ENCODE measurements at places on chromosomes 2 and 18.

DNA sequence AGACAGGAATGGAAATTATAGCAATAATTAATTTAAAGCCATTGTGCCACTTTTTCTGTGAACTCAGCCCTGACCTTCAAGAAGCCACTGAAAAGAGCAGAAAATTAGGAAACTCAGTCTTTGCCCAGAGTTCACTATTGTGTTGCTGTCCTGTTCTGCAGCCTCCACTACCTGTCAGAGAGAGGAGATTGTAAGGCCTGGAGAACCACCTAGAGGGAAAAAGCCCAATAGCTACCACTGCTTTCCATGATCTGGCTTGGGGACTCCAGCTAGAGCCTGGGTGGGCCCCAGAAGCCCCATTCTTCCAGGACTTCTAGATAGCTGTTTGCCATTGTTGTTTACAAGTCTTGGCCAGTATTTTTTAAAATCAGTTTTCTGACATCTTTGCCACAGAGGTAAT, 176.1 kb upstream of the KLF7 start:
- DNase-seq: no peak

- no peak for DNase-seq
Measured at GRCh38 chr2:163351966-163352365, 383.8 kb downstream of the FIGN start.

DNA sequence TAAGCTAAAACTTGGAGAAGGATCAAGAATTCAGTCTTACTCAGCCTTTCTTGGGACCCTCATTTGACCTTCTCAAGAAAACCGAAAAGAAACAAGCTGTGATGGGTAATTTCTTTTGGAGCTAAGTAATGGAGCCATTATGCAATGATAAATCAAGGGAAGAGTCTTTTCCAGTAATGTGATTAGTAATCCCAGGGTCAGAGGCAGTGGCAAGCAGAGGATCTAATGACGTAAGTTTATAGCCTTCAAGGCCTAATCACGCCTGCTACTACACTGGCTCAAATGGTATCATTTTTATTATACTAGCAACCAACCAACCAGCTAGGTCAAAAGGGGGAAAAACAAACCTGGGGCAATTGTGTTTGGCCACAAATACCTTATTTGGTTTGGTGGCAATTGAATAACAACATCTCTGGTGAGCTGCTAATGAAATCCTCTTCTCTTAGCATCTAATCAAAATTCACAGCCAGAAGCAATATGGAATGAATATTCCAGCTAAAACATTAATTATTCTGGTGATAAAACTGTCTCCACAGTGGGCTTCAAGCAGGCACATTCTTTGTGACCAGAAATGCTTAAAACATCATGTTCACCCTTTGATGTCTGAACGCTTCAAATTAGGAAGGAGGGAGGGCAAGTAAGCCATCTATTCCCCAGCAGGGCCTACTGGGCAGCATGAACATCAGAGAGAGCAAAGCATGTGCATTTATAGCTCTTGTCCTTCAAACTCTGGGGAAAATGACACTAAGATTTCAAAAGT, 114.9 kb upstream of the SULT1C3 start:
- no peak for DNase-seq

- DNase-seq: no peak
Measured at GRCh38 chr2:205053827-205054410, 508.6 kb downstream of the PARD3B start.

DNA sequence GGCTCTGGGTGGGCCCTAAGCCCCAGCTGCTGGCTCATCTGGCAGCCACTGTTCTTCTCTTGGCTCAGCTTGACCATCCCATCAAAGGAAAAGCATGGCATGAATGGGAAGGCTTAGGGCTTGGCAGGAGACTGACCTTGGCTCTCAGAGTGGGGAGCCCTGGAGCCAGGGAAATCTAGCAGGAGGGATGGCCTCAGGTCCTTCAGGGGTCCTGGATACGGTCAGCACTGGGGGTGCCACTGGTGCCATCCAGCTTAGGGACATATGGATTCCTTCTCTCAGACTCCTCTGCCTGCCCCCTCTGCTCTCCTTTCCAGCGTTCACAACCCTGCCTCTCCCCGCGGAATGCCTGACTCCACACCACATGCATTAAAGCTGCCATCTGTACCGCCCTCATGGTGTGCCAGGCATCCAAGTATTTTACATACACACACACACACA, 165.5 kb upstream of the HAAO start:
- no peak for DNase-seq

GRCh38 chr18:7603259-7604000, 36.3 kb downstream of the PTPRM start:
- DNase-seq: no peak

- DNase-seq: no peak
Measured at GRCh38 chr2:184611361-184612085, 13.2 kb downstream of the ZNF804A start.

DNA sequence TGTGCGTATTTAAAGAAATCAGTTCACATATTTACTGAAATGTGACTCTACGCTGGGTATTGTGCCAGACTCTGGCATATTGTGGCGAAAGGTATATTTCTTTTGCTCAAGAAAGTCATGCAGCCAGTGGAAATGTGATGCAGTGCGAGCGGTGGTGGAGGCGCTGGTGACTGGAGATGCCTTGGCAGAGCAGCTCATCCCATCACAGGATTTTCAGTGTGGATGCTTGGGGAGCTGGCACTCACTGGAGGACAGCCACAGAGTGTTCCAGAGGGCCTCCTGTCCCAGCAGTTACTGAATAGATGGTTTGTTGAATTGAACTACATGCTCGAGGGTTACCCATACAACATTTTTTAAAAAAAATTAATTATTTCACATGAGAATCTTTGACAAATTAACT, 117.6 kb downstream of the ZNF407 start:
- DNase-seq: no peak

DNA sequence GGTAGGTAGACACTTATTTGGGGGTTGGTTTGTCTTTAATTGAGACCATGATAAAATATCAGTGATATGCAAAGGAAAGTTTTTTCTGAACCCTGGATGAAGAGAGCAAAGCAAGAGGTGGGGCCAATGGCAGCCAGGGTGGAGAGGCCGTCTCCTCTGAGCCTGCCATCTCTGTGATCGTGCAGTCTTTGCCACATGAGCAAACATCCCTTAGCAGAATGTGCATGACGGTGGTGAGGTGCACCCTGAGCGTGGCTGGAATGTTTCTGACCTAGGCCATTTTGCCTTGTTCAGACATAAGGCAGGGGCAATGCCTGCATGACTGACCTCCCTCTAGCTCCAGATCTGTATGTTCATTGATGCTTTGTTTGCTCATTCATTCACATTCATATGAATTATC, 6.0 kb downstream of the NCK2 start:
- DNase-seq: no peak

- no peak for DNase-seq
Measured at GRCh38 chr2:18078216-18078615, 199.7 kb downstream of the KCNS3 start.

DNA sequence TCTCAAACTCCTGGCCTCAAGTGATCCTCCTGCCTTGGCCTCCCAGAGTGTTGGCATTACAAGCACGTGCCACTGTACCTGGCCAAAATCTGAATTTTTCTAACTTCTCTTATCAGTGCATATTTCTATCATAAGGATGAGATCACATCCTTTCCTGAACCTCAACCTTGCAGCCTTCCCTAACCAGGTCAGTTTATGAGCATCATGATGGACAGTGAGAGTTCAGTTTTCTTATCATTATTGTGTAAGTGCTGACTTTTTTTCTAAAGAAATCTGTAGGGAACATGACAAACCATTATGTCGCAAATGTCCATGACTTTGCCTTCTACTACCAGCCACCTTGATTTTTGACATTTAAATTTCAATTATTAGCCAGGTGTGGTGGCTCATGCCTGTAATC, 31.5 kb downstream of the MRPL33 start:
- DNase-seq: no peak

GRCh38 chr2:148646231-148646559, 1.6 kb downstream of the EPC2 start:
- peak; percentile 70 for DNase-seq

DNA sequence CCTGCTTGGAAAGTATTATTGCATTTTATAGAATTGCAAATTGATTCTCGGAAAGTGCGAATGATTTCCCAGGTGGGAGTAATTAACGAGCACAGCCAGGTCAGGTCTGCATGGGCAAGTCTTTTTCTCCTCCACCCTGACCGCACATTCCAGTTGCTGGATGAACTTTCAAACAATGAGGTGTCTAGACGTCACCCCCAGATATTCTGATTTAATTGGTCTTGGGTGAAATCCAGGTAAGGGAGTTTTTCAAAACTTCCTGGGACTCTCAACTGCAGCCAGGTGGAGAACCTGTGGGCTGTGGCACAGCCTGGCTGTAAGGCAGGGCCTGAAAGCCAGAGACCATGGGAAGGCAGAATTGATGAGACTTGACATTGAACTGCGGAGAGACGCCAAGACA, 15.9 kb upstream of the RNF152 start:
- no peak for DNase-seq

DNA sequence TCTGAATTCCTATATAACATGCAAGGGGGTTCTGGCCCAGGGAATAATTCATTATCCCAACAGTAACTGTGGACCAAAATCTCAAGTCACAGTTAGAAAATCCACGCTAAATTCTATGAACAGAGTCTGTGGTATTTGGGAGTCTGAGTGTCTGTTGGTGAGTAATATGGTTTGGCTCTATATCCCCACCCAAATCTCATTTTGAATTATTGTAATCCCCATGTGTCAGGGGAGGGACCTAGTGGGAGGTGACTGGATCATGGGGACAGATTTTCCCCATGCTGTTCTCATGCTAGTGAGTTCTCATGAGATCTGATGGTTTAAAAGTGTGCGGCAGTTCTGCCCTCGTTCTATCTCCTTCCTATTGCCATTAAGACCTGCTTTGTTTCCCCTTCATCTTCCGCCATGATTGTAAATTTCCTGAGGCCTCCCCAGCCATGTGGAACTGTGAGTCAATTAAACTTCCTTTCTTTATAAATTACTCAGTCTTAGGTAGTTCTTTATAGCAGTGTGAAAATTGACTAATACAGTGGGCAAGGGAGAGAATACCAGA, 68.3 kb downstream of the NBAS start:
- no peak for DNase-seq

GRCh38 chr2:138012082-138012481, 47.8 kb downstream of the HNMT start:
- no peak for DNase-seq

GRCh38 chr2:101744832-101745231, 47.3 kb downstream of the MAP4K4 start:
- DNase-seq: no peak

DNA sequence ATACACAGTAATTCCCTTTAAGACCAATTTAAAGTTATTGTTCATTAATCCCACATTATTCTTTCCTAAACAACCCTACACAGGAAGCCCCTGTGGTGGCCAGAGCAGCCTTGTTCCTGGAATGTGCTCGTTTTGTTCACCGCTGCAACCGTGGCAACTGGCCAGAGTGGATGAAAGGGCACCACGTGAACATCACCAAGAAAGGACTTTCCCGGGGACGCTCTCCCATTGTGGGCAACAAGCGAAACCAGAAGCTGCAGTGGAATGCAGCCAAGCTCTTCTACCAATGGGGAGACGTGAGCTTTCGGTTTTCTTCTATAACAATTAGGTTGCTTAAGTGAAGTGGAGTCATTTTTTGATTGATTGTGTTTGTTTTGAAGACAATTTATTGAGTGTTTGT, 101.0 kb downstream of the UNC80 start:
- DNase-seq: peak; percentile 96

- no peak for DNase-seq
Measured at GRCh38 chr2:55400332-55400731, 19.3 kb downstream of the CCDC88A start.

GRCh38 chr2:226155093-226155875, 644.3 kb downstream of the IRS1 start:
- DNase-seq: no peak

DNA sequence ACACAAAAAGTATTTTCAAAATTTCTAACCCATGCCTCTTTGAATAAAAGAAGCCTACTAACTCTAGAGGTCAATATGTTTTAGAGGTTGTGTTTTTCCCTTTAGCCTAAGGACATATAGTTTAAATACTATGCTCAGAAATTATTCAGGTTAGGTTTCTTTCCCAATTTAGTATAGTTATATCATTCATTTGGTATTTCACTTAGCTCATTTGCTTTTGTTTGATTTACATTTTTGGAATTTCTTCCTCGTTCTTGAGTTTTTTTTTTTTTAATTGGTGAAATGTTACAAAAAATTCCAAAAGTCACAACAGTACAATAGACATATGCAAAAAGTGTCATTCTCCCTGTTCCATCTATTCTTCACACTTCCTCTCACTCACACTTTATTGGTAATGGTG, 371.3 kb upstream of the TNP1 start:
- no peak for DNase-seq

DNA sequence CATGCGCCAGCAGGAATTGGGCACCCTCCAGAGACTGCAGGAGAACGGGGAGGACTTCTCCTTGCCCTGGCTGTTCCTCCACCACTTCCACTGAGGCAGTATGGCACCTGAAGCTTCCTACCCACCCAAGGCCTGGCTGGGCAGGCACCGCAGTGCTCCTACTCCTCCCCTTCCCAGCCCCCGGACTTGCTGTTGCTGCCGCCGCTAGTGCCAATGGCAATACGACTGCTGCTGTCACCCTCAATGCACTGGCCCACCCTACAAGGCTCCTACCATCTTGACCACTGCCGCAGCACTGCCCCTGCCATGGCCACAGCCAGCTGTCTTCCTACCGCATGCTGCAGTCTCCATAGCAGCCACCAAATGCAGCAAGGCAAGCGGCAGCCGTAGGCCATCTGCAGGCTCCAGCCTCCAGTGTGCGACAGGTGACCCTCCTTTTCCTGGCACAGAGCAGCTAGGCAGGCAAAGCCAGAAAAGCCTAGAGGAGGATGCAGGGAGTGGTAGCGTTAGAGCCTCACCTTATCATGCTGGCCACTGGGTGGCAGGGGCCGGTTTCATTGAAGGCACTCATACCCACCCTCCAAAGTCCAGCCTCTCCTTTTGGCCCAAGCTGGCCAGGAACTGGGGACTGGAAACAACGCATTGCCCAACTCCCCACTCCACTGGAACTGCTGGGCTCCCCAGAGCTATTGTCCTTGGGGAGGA, 47.4 kb upstream of the ANKRD62 start:
- no peak for DNase-seq

DNA sequence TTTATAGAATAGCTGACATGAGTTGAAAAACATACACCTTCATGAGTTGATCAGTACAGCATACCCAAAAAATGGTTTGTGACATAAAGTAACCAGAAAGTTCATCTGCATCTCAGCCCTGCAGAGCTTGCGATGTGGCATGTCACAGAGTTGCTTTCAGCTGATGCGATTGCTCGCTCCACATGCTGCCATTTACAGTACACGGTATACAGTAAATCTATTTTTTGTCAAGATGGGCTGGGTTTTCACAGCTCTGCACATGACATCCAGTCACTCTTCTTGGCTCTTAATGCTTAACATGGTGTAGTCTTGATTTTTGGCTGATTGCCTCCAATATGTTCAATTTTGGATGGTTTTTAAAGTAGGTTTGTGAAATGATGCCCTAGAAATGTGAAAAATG, 811.9 kb downstream of the SATB2 start:
- no peak for DNase-seq
